ENCODE measurements at places on chromosomes 2 and 18.

GRCh38 chr2:232265329-232265728 lies 113.2 kb upstream of the ALPP start:
- no peak for DNase-seq

- DNase-seq = no peak
Measured at GRCh38 chr18:55239740-55240139, 280.5 kb upstream of the CCDC68 start.

DNA sequence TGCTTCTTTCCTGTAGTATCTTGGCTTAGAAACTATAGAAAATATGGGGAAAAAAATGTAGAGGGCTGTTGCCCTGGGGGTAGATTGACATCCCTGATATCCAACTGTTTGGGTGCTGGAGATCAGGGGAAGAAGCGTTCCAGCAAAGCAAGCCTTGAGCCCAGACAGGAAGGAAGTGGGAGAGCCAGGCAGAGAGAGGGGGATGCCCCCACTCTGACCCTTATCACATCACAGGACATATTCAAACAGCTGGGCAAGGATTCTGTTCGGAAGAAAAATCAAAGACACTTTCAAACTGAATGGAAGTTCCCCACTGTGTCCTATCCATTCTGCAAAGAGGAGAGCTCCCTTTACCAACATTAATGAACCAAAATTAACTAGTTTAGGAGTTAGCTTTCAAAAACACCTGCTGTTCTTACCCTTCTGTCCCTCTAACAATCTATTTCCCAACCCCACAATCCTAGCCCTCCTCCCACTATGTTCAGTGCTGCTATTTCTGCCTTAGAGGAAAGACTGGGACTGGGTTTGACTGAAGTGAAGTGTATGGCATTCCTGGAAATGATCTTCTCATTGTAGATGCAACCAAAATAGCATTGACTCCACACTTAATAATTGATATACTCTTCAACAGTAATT lies 16.9 kb upstream of the KCNG3 start:
- no peak for DNase-seq

- no peak for DNase-seq
Measured at GRCh38 chr2:31319406-31320175, 85.6 kb downstream of the EHD3 start.

GRCh38 chr18:33729556-33729955 lies 151.5 kb downstream of the ASXL3 start:
- no peak for DNase-seq

DNA sequence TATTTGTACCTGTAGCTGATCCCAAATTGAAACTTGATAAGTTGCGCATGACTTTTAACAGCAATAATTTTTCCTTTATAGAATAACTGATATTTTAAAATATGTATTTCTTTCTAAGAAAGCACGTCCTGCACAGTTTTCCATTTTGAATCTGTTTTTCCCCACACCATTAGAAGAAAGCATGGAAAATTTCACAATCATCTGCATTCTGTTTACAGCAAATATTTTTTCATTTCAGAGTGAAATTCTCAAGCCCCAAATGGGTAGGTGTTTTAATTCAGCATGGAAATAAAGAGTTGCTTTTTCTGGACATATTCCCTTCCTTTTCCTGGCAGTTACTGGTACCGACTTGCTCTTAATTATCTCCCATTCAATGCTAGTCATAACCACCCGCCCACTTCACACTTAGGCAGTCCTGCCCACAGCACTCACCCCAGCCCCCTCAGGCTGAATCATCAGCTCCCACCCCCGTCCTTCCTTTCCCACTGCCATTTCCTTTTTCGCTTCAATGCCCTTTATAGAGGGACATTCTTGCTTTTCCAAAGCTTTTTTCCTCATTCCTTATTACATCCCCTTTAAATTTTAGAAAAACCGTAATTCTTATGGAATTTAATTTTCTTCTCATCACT lies 89.2 kb upstream of the GLS start:
- no peak for DNase-seq

GRCh38 chr2:64751286-64752260 lies 97.9 kb upstream of the SERTAD2 start:
- no peak for DNase-seq

GRCh38 chr2:218400167-218400929 lies 680 bp downstream of the CTDSP1 start:
- DNase-seq = no peak

DNA sequence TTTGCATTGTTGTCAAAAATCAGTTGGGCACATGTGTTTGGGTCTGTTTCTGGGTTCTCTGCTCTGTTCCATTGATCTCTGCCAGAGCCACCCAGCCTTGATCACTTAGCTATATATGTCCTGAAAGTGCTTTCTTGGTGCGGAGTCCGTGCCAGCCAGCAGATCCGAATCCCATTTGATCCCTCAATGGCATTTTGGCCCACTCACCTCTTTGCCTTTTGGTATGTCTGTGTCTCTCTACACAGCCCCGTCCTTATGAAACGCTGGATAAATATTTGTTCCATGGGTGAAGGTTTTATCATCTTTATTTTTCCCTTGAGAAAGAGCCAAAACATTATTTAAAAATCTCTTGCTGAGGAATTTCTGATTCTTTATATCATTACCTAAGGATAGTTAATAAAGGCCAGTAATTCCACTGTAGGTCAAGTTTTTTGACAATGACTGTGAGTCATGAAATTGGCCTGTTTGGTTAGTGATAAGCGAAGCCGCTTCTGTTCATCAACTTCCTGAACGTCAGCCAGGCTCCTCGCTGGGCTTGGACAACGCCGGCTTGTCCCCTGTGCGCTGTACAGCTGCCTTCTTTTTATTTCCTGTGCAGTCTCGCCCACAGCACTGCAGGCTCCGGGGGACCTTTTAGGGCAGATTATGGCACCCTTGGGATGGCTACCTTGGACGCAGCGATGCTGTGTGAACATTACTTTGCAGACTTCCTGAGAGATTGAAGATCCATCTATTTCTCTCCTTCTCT lies 24.9 kb downstream of the MTCL1 start:
- DNase-seq = no peak

- DNase-seq = no peak
Measured at GRCh38 chr2:28648147-28648546, 103.5 kb upstream of the PPP1CB start.

GRCh38 chr2:159095813-159096212 lies 127.4 kb downstream of the TANC1 start:
- no peak for DNase-seq

DNA sequence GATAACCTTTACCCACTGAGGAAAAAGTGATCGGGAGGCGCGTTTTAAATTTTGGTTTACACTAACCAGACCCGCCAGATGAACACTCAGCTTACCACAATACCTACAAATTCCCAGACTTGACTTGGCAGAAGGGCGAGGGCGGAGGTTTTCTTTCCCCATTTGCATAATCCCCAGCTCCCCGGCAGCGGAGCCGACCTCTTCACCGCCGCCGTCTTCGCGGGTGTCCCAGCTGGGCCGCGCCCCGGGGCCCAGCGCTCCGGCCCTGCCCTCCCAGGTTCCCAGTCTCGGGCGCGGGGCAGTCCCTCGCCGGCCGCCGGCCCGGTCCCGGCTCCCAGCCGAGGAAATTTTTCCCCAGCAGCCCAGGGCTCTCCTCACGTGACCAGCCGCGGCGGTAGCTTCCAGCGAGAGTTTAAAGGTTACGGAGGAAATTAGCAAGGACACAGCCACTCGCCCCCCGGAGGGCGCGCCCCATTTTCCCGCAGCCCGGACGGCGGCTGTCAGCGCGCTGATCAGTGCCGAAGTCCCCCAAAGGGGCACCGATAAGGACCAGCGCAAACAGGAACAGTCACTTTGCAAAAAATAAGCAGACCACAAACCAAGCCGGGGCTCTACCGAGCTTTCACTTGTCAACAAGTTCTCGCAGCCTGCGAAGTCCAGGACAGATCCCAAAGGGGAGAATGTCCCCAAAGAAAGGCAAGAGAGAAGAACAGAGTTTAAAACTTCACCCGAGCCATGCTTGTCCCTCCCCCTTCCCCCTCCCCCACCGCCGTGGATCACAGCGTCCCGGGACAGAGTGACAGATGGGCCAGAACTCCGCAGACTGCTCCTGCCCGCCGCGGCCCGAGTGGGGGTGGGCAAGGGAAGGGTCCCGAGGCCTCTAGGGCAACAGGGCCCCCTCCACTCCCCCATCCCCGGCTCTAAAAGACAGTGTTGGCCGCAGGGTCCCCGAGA lies 1.3 kb upstream of the PRKCE start:
- peak; percentile 49 for DNase-seq

- no peak for DNase-seq
Measured at GRCh38 chr18:22998344-22998743, 65.2 kb downstream of the RBBP8 start.

GRCh38 chr2:108701806-108702205 lies 17.5 kb upstream of the RANBP2 start:
- no peak for DNase-seq

DNA sequence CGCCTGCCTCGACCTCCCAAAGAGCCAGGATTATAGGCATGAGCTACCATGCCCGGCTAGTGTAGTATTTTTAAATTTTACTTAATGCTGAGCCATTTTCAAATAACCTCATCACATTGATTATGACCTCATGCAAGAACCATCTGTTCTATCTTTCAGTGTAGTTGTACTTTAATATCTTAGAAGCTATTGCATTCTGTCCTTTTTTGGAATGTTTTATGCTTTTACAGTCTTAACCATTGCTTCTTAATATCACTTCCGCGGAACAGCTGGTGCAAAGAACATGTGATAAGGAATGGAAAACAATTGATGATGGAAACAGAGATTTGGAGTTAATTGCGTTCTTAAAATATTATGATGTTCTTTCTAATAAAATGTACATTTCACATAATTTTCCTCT lies 2.7 kb downstream of the GEN1 start:
- DNase-seq = no peak

- no peak for DNase-seq
Measured at GRCh38 chr2:73886357-73886756, 6.5 kb upstream of the ACTG2 start.

- no peak for DNase-seq
Measured at GRCh38 chr2:72629062-72629461, 196.8 kb downstream of the EXOC6B start.

- DNase-seq = no peak
Measured at GRCh38 chr18:61464551-61465142, 131.4 kb downstream of the CDH20 start.

GRCh38 chr2:219836647-219837177 lies 209.3 kb downstream of the SLC4A3 start:
- no peak for DNase-seq

DNA sequence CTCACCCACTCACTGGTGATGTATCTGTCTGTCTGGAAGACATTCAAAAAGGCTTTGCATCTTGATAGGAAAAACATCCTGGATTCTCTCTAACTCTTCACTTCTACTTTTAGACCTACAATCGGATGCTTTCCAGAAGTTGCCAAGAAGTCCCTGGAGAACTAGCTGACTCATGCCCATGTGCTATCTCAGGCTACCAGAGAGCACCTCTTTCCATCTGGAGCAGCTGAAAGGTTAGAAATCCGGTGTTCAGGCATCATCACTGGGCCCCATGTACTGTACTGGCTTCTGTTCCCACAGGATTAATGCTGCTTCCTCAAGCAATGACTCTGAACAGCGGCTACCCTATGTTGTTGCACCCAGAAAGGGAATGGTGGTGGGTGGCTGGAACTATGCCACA lies 259.0 kb downstream of the NBAS start:
- DNase-seq = no peak

- DNase-seq = no peak
Measured at GRCh38 chr2:38093527-38094165, 17.7 kb upstream of the CYP1B1 start.

- DNase-seq = no peak
Measured at GRCh38 chr2:106096299-106097037, 97.6 kb downstream of the UXS1 start.

- DNase-seq = no peak
Measured at GRCh38 chr2:82246220-82246775, 1941.7 kb upstream of the LRRTM1 start.

GRCh38 chr2:215377283-215377682 lies 58.6 kb downstream of the FN1 start:
- no peak for DNase-seq

DNA sequence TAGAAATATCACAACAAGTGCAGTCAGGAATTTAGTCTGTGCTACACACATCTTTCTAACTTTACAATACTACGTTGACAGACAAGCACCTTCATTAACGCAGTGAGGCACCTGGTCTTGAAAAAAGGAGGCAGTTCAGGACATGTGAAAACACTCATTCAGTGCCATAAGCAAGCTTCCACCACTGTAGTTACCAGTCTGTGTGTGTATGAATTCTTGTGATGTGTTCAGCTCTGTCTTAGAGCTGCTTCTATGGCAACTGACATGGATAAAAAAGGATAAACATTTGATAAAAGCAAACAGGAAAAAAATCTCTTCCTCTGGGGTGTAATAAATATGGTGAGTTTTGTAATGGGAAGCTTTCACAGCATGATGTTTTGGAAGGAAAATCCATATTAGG lies 623.8 kb upstream of the NXPH2 start:
- DNase-seq = no peak

DNA sequence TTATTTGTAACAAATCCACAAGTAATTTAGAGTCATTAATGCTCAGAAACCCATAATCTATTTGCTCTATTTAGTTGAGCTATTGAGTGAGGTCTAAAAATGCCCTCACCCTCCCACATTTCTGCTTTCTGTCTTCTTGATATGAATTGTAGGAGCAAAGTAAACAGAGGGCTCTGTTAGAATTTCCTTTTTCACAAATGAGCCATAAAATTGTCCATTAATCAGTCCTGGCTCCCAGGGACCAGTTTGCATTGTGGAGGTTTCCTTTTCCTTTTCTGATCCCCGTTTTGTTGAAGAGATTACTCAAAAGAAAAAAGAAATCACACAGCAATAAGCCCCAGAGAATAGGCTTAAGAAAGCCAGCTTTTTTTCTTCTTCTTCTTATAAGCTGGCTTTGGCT lies 476.7 kb downstream of the EPHA4 start:
- no peak for DNase-seq

DNA sequence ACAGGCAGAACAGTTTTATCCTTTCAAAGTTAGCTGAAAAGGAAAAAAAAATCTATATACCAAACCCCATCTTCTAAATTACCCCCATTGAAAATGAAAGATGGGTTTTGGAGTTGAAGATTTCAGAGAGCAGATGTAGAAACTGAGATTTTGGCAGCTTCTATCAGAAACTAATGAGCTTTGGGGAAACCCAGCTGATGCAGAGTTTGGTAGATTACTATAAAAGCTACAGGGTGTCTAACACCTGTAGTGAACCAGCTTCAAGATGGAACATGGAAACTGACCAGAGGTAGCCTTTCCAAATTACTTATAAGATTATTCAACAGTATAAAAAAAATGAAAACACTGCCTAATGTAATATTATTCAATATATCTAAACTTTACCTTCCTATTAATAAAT lies 583.1 kb downstream of the XIRP2 start:
- DNase-seq = no peak

DNA sequence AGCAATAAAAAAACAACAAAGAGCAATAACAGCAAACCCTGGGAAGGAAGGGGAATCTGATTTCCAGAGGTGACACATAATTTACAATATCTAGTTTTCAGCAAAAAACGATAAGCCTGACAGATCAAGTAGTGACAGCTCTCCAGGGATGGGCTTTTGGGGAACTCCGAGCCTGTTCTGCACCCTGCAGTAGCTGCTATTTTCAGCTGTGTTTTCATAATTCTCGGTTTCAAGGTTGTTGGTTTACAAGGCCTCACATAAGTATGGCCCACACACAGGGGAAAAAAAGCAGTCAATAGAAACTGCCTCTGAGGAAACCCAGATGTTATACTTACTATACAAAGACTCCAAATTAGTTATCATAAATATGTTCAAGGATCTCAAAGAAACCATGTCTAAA lies 67.7 kb upstream of the CTLA4 start:
- no peak for DNase-seq

GRCh38 chr18:74190086-74190485 lies 41.8 kb downstream of the TIMM21 start:
- no peak for DNase-seq

GRCh38 chr2:168392024-168392423 lies 64.0 kb upstream of the CERS6 start:
- DNase-seq = no peak
